ENCODE measurements at places on chromosomes 5 and 9.

GRCh38 chr5:80592105-80592504, 22.0 kb upstream of the ANKRD34B start:
- DNase-seq, result no peak

GRCh38 chr5:14739538-14739937, 75.0 kb downstream of the OTULIN start:
- DNase-seq, result no peak

GRCh38 chr5:157828944-157829639, 29.9 kb downstream of the CLINT1 start:
- DNase-seq, result no peak

GRCh38 chr5:120053841-120054240, 410.3 kb upstream of the PRR16 start:
- no peak for DNase-seq

DNA sequence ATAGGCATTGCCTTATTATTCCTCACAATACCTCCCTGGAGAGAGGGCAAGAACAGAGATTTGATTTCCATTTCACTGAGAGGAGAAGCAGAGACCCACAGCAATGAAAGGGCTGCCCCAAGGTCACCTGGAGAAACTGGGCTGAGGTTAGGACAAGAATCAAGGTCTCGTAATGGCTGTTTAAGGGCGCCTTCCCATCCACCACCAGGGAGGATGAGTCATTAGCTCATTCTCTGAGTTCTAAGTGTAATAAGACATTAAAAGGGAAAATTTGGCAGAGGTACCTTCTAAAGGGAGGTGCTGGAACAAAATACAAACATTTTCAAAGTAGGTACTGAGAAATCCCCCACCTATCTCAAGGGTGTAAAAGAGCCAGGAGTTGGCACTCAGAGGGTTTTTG, 52.6 kb upstream of the TCERG1 start:
- no peak for DNase-seq

GRCh38 chr5:79990205-79990597, 861 bp downstream of the MTX3 start:
- peak; percentile 19 for DNase-seq

DNA sequence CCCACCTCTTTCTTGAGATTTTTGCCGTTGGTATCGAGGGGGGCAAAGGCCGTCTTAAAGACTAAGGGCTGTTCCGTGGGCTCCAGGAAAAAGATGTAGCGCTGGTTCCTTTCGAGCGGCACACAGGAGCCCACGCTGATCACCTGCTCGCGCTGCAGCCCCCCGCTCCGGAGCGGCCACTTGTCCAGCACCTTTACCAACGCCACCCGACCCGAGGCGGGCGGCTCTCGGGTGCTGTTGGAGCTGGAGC, 781 bp downstream of the NRG2 start:
- DNase-seq, result no peak

DNA sequence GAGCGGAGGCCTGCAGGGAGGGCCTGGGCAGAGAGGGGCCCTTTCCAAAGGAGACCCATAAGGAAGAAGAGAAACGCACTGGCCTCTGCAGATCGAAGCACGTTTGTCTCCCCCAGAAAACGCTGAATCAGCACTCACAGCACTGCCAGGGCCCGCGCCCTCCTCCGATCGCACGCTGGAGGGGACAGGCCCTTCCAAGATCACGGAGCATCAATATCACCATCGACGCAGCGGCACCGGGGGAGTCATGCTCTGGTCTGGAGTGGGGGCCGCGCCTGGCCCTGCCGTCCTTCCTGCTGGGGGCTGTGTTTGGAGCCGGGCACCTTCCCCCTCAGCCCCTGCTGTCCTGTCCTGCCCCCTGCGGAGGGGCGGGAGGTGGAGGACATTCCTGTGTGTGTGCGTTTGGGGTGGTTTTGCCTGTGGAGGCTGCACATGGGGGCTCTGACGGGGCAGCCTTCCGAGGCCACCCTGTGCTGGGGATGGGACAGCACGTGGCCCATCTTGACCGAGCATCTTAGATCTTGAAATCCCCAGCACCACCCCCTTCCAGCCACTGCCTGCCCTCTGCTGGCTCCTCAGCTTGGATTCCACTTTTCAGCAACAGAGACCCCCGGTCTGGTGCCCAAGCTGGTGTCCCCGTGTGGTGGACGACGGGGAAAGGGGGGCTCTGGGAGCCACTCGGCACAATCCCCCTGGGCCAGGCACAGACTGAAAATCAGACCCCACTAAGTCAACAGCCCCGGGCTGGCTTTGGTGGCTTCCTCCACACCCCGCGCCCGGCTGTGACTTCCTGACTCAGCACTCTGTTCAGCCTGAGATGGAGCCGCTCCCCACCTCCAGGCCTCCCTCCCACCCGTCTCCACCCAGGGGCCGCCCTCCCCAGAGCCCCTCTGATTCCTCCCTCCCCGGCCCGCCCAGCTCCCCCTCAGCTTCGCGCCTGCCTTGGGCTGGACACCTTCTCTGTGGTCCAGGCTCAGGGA, 8.3 kb downstream of the TMEM250 start:
- DNase-seq, result peak; percentile 7

- no peak for DNase-seq
Measured at GRCh38 chr5:121979691-121980090, 17.9 kb downstream of the SRFBP1 start.

DNA sequence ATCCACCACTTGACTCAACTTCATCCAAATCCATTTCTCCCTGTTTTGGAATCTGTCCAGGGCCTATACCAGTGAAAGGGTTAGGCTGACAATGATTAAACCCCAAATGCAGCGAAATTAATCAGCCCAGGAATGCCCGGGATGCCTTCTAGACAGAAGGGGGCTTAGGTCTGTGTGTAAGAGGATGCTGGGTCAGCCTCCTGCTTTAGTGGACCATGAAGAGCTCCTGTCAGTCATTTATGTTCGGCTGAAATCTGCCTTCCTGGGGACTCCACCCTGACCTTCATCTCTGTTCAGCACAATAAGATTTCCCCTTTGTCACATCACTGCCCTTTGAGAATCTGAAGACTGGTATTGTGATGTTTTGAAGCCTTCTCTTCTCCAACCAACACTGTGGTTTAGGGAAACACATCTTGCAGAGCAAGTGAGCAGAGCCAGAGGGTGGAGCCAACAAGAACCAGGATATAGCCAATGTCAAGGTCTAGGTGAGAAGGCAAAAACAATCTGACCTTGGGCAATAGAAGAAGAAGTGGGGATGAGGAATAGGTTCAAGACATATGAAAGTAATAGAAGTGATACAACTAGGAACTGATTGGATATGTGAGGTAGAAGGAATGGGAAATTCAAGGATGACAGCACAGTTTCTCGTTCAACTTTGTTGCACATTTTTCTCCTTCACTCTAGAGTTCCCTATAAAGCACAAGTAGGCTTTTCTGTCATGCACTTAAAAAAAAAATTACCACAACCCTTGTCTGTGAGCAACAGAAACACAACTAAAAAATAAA, 234.4 kb downstream of the ARHGAP26 start:
- DNase-seq, result no peak

GRCh38 chr5:125180231-125180829, 433.9 kb upstream of the ZNF608 start:
- DNase-seq, result no peak

- DNase-seq, result no peak
Measured at GRCh38 chr9:86975036-86975435, 27.7 kb upstream of the GAS1 start.

GRCh38 chr5:150215979-150216944, 26.4 kb downstream of the SLC6A7 start:
- no peak for DNase-seq

DNA sequence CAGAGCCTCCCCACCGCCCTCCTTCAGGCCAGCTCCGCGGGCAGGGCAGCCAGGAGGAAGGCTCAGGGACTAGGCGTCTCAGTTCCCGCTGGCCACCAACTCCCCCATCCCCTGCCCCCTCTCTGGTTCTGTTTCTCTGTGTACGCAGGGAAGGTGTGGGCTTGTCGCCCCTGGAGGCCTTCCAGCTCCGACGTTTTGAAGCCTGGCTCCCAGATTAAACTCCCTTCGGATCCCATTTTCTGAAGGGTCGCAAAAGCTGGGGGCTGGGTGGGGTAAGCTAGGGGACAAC, 346 bp downstream of the ATOX1 start:
- no peak for DNase-seq

- no peak for DNase-seq
Measured at GRCh38 chr5:125421006-125421405, 674.6 kb upstream of the ZNF608 start.

- no peak for DNase-seq
Measured at GRCh38 chr9:70101265-70101664, 57.6 kb downstream of the MAMDC2 start.

DNA sequence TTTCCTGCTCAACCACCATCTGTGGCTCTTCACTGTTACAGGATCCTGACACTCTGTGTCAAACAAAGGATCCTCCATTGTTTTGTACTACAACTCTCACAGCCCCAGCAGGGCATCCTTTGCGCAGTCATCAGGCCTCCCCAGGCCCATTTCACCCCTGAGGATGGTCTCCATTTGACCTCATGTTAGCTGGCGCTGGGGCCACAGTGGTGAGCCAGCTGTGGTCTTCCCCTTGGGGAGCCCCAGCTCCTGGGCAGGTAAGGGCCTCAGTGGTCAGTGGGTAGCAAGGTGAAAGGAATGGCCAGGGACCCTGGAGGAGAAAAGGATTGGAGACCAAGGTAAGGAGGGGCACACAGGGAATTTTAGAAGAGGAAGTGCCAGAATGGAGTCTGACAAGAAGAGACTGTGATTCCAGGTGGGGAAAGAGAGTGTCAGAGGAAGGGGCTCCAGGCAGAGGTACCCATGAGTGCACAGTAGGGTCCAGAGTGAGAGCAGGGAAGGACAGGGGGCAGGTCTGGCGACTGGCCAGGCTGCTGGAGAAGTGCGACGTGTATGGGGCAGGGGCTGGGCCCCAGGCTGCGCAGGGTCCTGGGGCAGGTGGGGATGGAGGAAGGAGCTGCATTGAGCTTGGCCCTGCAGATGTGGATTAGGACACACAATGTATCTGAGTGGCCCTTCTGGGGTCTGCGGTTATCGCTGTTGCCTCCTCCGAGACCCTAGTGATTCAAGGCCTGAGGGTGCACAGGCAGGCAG, 109.9 kb downstream of the PHF2 start:
- no peak for DNase-seq

DNA sequence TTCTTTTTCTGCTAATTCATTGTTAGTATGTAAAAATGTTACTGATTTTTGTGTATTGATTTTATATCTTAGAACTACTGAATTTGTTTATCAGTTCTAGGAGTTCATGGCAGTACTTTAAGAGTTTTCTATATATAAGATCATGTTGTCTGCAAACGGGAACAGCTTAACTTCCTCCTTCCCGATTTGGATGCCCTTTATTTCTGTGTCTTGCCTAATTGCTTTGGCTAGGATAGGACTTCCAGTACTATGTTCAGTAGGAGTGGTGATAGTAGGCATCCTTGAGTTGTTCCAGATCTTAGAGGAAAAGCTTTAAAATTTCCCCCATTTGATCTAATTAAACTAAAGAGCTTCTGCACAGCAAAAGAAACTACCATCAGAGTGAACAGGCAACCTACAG, 20.1 kb downstream of the RCL1 start:
- no peak for DNase-seq

GRCh38 chr5:135213466-135214239, 179.6 kb upstream of the PITX1 start:
- DNase-seq, result no peak

DNA sequence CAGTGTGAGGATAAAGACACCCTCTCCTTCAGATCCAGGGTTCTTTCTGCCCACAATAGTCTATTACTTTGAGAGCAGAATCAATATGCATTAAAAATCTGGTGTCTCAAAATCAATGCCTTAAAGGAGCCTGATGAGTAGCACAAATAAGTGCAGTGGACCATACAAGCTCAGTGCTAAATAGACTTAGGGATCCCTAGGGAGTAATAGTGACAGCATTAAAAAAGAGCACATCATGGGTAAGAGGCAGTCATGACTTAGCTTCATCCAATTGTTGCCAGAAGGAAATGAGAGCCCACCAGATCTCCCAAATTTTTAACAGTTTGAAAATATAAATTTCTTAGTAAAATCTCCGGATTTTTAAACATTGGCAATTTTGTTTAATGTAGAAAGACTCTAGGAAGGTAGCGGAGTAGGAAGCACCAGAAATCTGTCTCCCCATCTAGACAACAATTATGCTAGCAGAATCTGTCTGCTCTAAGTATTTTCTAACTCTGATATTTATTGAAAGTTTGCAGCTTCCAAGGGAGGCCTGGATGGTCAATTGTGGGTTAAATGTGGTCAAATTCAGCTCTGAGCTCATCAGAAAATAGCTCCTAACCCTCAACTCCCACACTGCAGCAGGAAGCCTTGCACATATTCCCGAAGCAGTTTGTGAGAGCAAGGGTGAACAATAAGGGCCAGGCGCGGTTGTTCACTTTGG, 443.9 kb downstream of the TLE1 start:
- DNase-seq, result no peak

DNA sequence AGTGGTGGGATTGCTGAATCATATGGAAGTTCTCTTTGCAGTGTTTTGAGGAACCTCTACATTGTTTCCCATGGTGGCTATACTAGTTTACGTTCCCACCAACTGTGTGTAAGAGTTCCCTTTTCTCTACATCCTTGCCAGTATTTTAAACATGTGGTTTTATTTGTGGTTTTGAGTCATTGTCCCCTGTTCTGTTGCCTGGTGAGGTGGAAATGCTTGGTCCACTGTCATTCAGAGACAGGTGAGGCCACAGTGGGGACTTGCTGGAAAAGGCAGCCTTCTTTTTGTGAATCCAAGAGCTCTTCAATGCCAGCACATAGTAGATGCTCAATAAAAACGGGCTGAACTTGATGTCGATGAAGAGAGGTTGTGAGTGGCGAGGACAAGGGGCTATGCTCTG, 44.2 kb downstream of the SH3PXD2B start:
- no peak for DNase-seq

- DNase-seq, result no peak
Measured at GRCh38 chr5:15092801-15093200, 221.2 kb upstream of the ANKH start.

GRCh38 chr5:55497712-55498111, 37.1 kb downstream of the PLPP1 start:
- no peak for DNase-seq

DNA sequence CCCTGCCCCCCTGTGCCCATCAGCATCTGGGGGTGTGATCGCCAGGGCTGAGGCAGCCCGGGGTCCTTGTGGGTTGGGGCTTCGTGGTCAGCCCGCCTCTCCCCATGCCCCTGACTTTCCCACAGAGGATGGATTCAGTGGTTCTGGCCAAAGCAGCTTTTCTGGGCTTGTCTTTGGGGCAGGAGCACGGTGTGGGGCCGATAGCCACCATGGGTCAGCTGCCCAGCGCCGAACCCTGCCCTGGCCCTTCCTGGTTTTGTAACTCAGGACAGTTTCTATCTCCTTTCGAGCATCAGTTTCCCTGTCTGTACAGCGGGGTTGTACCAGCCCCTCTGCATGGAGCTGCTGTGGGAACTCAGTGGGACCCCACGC, 77.1 kb downstream of the HMCN2 start:
- no peak for DNase-seq

DNA sequence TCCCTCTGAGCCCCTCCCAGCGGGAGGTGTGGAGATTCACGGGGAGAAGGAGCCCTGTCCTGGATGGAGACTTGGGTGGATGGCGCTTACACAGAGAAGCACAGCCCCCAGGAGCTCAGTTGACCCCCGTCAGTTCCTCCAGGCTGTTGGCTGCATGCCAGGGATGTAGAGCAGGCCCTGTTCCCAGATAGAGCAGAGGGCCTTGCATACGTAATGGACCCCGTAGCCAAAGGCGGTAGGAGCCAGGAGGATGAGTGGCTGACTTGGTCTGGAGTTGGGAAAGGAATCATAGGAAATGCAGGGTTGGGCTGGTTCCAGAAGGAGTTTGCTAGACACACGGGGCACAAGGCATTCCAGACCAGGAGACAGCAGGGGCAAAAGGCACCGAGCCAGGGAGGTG, 2.5 kb downstream of the PMPCA start:
- DNase-seq, result no peak

GRCh38 chr5:170377027-170377426, 12.1 kb downstream of the KCNMB1 start:
- no peak for DNase-seq
